Thyroid gland (tissue), 4 donors: ENCODE measurements at places on chromosomes 7 and 10. TPM values are rescaled to one million over a fixed set of nuclear protein-coding genes. Genes with fewer than 3 reads are reported as not detected.

DNA sequence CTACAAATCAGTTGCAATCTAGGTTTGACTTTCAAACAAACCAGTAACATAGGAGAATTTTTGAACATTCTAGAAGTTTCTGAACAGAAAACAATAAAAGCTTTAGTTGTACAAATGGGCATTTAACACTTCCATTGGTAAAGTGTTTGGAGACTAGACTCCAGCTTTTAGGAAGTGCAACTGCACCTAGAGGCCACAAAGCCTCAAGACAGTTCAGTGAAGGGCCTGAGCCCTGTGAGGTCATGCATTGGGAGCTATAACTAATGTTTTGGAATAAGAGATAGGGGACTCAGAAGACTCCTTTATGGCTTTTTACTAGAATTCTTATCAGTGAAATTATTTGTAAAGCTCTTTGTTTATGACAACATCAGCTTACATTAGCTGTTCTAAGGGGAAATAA, 3.0 kb upstream of the EPHB6 start:
- DNase-seq, result no peak
- H3K27me3 ChIP-seq, result no peaks in the 10 kb centered on the region
- no peak overlapping the region for H3K4me3 ChIP-seq
- peaks cover 11% of the 10 kb centered on the region for H3K4me1 ChIP-seq

- H3K36me3 ChIP-seq, result no peaks in the 10 kb centered on the region
- DNase-seq, result no peak
- H3K27ac ChIP-seq, result no peak overlapping the region
- H3K27me3 ChIP-seq, result no peaks in the 10 kb centered on the region
- H3K4me3 ChIP-seq, result no peak overlapping the region
These were observed 1009.7 kb upstream of the CELF2 start for GRCh38 chr10:10007957-10008356.

DNA sequence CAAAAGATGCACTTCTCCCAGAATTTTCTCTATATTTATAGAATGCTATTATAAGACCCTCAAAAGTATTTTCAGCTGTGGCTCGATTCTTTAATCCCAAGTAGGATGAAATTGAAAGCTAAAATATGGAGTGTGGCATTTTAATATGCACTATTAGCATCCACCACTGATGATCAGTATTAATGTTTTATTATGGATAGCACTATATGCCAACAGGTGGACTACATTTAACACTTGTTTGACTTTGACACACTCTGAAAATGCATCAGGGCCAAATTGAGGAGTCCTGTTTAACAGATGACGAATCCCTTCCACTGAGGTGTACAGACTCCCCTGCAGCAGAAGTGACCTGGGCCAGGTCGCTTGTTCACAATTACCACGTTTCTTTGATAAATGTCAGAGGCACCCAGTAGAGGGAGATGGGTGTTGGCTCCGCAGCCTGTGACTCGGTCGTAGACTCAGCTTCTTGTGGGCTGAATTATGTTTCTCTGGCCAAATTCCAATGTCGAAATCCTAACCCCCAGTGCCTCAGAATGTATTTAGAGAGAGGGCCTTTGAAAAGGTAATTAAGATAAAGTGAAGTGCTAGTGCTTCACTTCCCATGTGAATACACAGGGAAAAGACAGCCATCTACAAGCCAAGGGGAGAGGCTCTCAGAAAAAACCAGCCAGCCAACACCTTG, 48.1 kb downstream of the WIPF3 start:
- H3K36me3 ChIP-seq, result no peaks in the 10 kb centered on the region
- H3K27me3 ChIP-seq, result no peaks in the 10 kb centered on the region
- no peak for DNase-seq
- H3K4me1 ChIP-seq, result no peaks in the 10 kb centered on the region

SLC18A3 gene
- not detected for total RNA-seq
